Left renal cortex interstitium (tissue), 4 donors: ENCODE measurements at places on chromosomes 7 and 10. TPM values are rescaled to one million over a fixed set of nuclear protein-coding genes. Genes with fewer than 3 reads are reported as not detected.

The SSC4D gene
- polyA plus RNA-seq = 3.9 TPM

The ARHGEF5 gene
- 29.3 TPM for polyA plus RNA-seq

The KNDC1 gene
- polyA plus RNA-seq = 5.1 TPM

The KIAA1549 gene
- 11.6 TPM for polyA plus RNA-seq

The GIMAP7 gene
- 13.2 TPM for polyA plus RNA-seq

GRCh38 chr10:23693925-23694324 is 255.1 kb downstream of the OTUD1 start:
- DNase-seq = no peak

GRCh38 chr7:107442678-107443077 is 27.2 kb upstream of the GPR22 start:
- DNase-seq = no peak

- no peak for DNase-seq
These were observed 5.6 kb downstream of the LRRTM3 start for GRCh38 chr10:66931340-66931948.

DNA sequence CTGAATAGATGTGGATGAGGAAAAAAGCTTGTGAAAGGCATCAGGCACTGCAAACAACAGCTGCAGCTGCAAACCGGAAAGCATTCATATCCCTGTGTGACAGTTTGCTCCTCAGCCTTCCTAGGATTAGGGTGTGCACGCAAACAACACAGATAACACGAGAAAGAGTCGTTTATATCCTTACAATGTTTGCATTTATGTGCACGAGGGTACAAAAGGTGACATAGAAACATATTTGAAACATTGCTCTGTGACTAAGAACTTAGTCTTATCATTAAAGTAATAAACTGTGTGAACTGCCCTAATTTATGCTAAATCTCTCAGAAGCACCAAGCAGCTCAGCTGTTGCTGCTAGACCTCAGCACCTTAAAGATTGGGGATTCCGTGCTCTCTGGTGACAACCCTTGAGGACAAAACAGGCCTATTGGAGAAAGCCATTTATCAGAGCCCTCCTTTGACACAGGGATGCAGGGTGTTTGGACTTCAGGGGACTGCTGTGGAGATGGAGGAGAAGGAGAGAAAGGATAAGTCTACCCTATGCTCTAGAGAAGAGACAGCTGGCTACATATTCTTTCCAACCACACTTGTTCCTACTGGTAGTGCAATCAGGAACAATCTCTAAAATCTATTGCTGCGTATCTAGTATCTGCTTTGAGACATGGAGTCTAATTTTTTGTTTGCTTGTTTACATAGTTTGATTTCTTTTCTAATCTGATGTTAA is 176.2 kb downstream of the GNAT3 start:
- DNase-seq = peak; percentile 41

DNA sequence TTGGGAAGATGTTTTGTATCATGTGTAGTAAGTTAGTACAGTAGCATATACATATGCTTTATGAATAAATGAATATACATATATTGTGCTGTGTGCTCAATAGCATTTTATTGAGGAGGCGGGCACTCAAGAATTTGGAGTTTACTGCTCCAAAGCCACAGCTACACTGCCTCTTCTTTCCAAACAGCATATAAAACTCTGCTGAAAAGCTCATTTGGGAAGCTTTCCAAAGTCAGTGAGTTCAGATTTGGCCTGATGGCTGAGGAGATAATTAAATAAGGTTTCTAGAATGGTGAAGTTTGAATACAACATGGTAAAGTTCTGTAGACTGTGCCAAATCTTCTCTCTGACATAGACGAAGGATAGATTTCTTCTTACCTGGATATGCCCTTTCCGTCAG is 29.8 kb downstream of the CDK1 start:
- no peak for DNase-seq

DNA sequence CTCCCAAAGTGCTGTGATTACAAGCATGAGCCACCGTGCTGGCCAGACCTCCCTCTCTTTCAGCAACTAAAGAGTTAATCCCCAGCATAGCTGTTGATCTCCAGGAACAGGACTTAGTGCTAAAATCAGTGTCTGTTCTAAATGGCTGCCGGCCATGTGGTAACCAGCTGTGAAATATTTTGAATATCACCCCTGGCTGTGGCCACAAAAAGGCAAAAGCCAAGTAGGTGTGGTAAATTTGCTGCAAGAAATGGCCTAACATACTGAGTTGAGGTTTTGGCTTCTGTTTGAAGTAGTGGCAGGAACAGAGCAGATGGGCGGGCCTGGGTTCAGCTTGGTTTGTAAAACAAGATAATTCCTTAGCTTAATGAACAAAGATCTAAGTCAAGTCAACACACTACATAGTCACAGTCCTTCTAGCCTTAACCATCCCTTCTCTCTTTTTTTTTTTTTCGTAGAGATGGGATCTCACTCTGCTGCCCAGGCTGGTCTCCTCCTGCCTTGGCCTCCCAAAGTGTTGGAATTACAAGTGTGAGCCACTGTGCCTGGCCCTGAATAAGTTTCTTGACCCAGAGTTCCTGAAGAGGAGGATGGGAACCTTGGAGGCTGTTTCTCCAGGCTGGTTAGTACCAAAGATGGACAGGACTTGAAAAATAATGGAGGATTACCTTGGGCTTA is 22.7 kb upstream of the AGFG2 start:
- DNase-seq = no peak
